ENCODE measurements at places on chromosomes 5 and 9.

DNA sequence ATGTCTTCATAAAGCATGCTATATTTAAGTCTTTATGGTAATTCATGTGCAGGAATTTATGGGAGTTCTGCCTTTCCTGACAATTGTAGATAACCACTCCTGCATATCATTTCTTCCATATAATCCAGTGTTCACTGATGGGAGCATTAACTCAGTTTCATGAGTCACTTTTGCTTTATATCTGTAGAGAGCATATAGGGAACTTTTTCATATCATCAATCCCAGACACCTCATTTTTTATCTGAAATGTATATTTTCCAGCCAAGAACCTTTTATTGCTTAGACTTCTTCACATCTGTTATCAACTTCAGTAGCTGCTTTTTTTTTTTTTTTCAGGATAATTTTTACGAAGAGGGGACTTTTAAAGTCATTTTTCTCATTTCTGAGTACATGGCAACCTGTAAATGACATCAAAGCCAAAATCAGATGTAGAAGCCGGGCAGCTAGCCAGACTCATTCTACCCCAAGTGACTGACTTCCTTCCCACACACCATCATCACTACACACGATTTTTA, 41.1 kb downstream of the NFX1 start:
- no peak for DNase-seq

DNA sequence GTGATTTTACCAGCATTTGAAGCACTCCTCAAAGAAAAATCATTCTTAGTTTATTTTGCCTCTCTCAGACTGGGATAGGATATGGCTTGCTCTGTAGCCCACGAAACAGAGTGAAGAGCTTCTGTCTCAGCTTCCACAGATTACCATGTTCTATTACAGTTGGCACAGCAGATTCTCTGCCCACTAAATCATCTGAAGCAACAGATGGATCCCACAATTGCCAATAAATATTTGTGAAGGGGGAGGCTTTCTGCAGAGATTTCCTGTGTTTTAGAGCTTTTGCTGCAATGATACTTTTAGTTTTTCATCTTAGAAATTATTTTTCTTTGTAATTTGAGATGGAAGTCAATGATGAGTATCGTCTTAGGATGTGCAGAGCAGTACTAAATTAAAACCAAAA, 12.3 kb upstream of the MAP3K1 start:
- DNase-seq = no peak

GRCh38 chr9:85483208-85483607, 258.5 kb downstream of the AGTPBP1 start:
- DNase-seq = no peak

- DNase-seq = no peak
These were observed 117.6 kb upstream of the ANKRD55 start for GRCh38 chr5:56350597-56351170.

GRCh38 chr5:40078898-40079575, 600.7 kb upstream of the PTGER4 start:
- no peak for DNase-seq

- no peak for DNase-seq
These were observed 331.3 kb downstream of the ASTN2 start for GRCh38 chr9:117083559-117083958.

- DNase-seq = no peak
These were observed 366.5 kb downstream of the CHSY3 start for GRCh38 chr5:130270786-130271185.

DNA sequence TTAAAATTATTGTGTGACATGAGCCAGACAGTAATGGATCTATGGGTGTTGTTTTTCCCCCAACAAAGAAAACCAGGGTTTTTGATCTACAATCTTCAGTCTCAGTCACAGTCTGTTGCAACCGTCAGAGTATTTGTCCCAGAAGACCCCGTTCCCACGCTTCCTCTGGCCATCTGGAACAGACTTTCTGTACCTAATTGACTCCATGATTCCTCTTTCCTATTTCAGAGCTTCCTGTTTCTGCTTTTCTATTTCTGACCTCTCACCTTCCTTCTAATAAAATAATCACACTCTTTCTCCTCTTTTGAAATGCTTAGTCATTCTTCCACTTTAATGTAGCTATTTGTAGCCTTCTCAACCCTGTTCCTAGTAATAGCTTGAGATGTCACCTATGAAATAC, 1044.8 kb downstream of the DTWD2 start:
- no peak for DNase-seq

DNA sequence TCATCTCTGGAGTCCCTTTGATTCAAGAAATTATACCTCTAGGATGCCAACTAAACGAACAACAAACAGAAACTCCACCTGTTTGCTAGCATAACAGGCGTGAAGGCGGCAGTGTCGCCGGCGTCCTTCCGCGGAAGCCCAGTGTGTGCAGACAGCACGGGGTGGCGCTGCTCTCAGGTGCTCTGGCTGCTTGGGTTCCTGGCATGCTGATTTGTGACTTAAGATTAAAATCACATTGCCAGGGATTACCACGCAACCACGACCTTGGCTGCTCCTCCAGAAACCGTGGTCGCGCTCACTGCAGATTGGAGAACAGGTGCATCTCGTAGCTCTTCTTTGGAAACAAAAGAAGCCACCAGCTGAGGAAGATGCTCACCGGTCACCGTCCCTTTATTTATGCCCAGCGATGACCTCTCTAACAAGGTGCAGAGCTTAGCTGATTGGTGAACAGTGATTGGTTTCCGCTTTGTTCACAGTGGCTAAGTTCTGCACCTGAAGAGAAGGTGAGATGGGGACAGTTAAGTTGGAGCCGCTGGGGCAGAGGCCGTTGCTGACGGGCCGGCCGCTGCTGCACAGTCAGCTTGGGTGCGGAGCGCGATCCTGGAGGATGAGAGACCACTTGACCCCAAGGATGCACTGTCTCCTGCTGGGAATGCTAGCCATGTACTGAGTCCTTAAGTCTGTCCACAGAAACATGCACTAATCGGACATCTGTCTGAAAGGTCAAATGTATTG, 232.3 kb downstream of the FANCC start:
- DNase-seq = no peak

- no peak for DNase-seq
These were observed 30.6 kb upstream of the SPINK5 start for GRCh38 chr5:148033134-148033533.

GRCh38 chr5:146796144-146796543, 82.4 kb downstream of the PPP2R2B start:
- DNase-seq = no peak

DNA sequence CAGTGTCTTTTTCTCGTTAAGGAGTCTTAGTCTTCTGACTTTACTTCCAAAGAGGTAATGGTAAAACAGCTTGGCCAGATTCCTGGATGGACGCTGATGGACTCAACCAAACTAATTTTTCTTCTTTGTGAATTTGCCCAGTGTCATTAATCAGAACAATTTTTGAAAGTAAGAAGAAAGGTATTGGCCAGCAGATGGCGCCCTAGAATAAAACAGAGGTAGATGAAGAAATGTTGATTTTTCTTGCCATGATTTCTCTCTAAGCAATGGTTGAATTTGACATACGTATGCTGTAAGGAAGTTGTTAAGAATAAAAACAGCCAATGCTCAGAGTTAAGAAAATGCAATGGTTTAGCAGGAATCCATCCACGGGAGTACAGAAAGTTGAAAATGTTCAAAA, 500.0 kb downstream of the DIRAS2 start:
- peak; percentile 6 for DNase-seq

DNA sequence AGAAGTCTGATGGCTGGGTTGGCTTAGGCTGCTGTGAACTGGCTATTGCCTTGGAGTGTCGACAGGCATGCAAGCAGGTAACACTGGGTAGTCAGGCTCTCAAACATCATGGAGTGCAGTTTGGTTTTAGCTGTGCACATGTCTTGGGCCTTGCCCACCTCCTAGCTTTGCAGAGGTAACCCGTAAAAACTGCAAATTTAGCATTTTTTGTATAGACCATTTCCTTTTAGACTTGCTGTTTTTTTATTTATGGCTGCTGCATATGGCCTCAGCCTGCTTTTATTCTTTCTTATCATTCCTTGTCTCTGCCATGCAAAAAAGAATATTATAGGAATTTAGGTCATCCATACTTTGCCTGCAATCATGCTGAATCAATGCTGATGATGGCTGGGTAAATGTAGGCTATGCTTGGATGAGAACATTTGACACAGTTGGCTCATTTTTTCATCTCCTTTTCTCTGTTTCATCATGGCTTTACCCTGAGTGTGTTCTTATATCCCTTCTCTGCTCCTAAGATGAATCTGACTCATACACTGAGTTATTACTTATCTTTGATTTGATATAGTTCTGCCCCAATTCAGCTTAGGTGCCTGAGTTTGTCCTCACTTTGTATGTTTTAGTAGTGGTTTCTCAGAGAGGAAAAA, 27.2 kb downstream of the RECK start:
- no peak for DNase-seq

DNA sequence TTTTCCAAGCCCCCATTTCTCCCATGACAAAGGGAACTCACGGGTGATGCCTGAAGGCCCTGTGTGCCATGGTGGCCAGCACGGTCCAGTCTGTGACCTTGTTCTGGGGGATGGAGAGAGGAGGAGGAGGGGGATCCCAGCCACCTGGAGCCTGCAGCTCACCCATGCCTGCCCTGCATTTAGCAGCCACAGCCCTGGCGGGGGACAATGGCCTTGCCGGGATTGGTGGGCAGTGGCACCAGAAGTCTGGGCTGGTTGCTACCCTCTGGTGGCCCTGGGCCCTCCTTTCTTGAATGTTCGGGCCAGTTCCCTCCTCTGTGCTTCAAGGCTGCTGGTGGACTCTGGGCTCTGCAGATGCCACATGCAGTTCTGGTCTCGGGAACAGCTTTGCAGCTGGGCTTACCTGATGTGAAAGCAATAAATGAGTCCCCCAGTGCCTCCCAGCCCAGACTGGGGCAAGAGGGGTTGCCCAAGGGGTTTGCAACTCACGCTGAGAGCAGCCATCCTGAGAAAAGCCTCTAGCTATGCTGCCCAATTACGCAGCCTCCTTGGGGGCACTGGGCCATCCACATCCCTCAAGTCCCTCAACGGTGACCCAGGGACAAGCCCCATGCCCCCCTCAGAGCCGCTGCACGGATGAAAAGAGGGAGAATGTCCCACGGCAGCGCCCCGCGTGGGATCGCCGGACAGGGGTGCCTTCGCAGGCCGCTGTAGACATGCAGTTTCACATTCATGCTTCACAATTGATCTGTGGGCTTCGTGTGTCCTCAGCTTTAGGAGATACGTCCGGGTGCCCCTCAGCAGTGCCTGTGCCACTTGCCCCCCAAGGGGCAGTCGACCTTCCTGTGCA, 49.2 kb upstream of the FCN1 start:
- DNase-seq = no peak

- DNase-seq = no peak
These were observed 319.2 kb upstream of the CD180 start for GRCh38 chr5:67515762-67516161.

DNA sequence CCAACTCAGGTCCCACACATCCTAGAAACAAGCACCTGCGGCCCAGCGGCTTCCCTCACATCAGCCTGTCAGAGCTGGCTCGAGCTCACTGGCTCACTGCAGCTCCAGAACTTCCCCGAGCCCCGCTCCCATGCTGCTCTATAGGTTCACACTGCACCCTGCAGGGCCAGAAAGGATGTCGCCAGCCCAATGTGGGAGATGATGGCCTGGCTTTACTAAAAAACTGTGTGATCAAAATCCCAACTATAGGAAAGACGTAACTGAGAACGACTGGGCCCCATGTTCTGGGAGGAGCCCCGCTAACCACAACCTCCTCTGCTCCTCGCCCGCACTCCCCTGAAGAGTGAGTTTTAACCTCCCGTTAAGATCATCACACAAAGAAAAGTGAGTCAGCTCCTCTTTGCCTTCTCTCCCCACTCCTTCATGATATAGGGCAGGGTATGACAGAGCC, 4.6 kb downstream of the SURF4 start:
- DNase-seq = no peak

- no peak for DNase-seq
These were observed 11.9 kb upstream of the ARHGAP26 start for GRCh38 chr5:142758062-142758795.

GRCh38 chr5:78268356-78268755, 26.1 kb downstream of the AP3B1 start:
- DNase-seq = no peak

DNA sequence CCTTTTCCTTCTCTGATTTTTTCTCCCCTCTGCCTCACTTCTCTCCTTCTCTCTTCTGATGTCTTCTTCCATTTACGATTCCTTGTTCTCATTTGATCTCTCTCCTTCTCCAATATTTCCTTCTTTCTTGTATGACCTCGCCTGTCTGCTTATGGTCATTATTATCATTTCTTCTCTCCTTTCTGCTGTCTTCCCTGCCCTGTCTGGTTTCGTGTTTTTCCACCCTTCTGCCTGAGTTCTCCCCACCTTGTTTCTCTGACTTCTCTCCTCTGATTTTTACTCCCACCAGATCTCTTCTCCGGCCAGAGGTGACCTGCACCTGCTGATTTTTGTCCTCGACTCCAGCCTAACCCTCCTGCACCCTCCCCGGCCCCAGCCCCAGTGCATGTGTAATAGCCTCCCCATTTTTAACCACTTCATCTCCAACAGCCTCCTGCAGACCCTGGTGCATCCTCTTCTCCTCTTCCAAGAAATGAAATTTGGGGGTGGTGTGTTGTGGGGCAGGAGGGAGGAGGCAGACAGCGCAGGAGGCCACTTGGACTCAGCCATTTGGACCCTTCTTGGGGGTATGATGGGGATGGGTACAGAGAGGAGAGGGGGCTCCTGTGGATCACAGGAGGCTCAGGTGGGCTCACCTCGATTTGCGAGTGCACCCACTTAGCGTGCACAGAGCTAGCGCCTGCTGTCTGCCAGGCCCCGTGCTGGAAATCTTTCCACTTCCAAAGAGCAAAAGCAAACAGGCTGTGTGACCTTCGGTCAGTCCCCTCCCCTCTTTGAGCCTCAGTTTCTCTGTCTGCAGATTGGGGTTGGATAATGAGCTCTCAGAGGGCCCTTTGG, 32.5 kb downstream of the GSN start:
- no peak for DNase-seq

GRCh38 chr9:75053869-75054268, 25.8 kb upstream of the CARNMT1 start:
- DNase-seq = peak; percentile 13

GRCh38 chr5:154881986-154882385, 23.6 kb downstream of the CNOT8 start:
- no peak for DNase-seq

DNA sequence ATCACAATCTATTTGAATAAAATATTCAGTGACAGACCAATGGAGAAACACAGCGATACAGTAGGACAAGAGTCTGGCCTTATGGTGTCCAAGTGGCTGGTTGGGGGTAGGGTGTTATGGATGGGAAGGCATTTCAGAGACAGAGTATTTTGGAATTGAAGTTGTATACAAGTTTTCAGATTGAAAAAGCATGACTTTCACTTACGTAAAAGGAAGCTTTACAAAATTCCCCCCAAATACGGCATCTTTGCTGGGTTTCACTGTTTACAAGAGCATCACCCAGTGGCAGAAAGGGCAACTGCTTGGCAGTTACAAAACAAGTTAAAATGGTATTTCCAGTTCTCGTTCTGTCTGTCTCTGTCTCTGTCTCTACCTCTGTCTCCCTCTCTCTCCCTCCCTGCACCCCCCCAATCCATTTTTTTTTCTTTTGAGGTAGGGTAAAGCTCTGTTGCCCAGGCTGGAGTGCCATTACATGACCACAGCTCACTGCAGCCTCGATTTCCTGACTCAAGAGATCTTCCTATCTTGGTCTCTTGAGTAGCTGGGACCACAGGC, 86.2 kb downstream of the PTPN3 start:
- peak; percentile 43 for DNase-seq
